ENCODE measurements at places on chromosomes 3 and 15. TPM values are rescaled to one million over a fixed set of nuclear protein-coding genes. Genes with fewer than 3 reads are reported as not detected.

DNA sequence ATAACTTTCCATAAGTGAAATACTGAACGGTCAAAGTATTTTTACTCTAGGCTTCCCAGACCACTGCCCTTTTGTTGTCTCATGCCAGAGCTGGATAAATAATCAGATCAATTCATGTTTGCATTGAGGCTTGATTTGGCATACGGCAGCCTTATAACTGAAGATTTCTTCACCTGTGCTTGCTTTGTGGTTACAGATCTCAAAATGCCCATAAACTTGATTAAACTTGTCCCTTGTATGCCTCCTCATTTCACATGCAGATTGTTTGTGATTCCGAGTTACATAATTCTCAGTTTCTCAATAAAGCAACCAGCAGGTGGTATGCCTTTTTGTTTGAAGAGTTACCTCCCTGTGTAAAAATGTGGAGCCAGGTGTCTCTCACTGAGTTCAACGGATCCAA is 211.4 kb upstream of the LRIG1 start:
- no peaks in the 10 kb centered on the region for H3K4me1 ChIP-seq
- no peak overlapping the region for H3K4me3 ChIP-seq
- H3K27ac ChIP-seq, result no peak overlapping the region
- DNase-seq, result no peak
- peaks cover 3% of the 10 kb centered on the region for H3K27me3 ChIP-seq
- H3K36me3 ChIP-seq, result no peaks in the 10 kb centered on the region

DNA sequence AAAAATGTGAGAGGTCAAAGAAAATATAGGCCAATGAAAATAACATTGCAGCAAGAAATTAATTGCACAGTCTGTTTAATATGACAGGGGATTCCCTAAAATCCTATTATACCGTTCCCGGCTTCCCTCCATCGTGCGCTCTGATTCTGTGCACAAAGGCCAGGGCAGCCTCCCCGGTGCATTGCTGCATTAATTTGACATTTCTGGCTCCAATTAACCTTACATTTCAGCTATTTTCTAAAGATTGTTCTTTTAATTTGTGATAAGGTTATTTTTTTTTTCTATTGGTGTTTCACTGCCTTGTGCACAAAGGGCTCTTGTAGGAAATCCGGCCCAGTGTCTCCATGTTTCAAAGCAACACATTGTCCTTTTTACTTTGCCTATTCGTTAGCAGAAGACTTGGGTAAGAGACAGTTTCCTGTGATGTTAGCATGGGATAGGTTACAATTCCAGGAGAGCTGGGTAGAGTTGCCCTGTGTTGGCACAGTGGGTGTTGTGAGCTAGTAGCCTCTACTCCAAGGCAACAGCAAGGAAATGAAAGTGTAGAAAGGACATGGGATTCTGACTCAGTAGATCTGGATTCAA is 257.3 kb upstream of the IGF1R start:
- H3K27ac ChIP-seq, result no peak overlapping the region
- H3K36me3 ChIP-seq, result no peaks in the 10 kb centered on the region

Gene HIGD2B
- 0.16 TPM for total RNA-seq

GRCh38 chr15:76235186-76235826 is 76.0 kb downstream of the ETFA start:
- H3K36me3 ChIP-seq, result peaks cover 12% of the 10 kb centered on the region
- H3K27ac ChIP-seq, result no peak overlapping the region
- no peaks in the 10 kb centered on the region for H3K27me3 ChIP-seq
- no peak overlapping the region for H3K4me3 ChIP-seq
- DNase-seq, result no peak
